ENCODE measurements at places on chromosomes 7 and 10.

DNA sequence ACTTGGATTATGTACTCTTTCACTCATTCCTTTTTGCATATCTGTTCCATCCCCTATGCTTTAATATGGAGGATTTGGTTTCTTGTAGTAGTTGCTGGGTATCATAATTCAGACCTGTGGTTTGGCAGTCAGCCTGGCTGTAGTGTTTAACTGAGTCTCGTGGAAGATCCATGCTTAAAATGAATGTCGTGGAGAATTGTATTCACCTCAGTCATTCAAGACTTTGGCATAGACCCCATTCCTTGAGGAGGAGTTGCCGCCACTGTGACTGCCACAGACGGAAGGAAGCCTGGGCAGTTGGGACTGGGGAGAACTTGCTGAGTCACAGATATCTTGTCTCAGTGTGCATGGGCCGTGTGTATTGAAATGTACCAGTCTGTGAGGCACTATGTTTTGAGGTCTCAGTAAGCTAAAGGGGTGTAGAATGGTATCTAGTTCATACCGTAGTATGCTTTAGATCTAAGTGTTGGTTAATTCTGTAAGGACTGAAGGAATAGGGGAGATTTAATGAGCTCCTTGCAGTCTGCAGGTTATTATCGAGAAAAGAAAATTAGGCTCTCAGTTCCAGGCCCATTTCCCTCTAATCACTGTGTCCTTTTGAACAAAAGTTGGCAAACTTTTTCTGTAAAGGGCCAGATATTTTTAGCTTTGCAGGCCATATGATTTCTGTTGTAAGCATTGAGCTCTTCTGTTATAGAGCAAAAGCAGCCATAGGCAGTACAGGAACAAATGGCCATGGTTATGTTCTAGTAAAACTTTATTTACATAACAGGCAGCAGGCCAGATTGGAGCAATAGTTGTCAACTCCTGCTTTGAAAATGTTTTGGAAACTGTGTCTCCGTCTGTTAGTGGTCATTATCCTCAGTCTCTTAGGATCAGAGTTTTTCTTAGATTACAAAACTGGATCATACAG, 76.8 kb downstream of the TPST1 start:
- DNase-seq = peak; percentile 94

- DNase-seq = no peak
These were observed 126.1 kb downstream of the CNTNAP2 start for GRCh38 chr7:146242661-146243060.

DNA sequence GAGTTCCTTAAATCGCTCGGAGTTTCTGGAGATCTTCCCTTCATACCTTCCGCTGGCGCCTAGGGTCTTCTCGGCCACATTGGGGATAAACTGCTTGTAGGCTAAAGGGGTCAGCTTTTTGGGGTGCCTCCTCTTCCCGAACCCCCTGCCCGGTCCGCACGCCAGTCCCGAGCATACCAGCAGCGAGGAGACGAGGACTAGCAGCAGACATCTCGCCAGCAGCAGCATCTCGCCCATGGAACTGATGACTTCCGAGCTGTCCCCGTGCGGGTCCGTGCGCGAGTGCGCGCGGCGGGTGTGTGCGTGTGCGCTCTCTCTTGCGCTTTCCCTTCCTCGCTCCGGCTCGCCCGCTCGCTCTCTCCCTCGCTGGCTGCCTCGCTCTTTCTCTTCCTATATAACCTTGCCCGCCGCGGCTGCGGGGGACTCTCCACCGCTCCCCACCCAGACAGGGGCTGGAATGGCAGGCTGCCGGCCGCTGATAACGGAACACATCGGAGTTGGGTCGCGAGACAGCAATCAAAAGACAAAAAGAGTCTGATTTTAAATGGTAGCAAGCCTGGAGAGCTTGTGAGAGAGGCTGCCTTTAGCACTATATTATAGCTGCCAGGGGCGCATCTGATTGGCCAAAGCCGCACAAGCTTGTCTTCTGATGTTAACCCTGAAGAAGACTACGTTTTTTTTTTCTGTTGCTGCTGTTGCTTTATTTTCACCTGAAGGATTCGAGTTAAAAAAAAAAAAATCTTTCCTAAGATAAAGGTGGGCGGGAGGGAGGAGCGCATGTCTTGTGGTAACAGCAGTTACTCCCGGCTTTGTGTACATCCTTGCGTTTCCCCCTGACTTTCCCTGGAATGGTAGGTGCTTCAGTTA, at the start of gene SHH:
SHH (minus strand) TSS at position 569 of the 867 bp plus-strand sequence; CDS start at position 228, 341 bp downstream.
- peak; percentile 48 for DNase-seq

DNA sequence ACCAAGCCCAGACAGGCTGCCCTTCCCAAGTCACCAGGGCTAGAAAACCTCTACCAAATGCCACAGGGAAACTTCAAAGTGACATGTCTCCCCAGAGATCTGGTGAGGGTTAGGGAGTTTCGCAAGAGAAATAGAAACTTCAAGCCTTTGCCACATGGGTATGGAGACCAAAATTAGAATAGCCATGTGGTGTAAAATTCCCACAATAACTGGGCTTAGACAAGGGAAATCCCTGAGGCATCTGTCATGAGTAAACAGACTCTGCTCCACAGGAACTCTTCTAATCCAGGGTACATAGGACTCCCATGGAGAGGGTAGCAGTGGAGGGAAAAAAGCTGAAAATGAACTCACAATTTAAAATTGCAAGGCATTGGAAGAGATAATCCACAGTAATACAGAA, 14.3 kb downstream of the ADAM12 start:
- DNase-seq = no peak

- peak; percentile 42 for DNase-seq
These were observed 134.9 kb downstream of the RAMP3 start for GRCh38 chr7:45292481-45292880.

- no peak for DNase-seq
These were observed 61.5 kb downstream of the KCND2 start for GRCh38 chr7:120334475-120334874.
